ENCODE measurements at places on chromosomes 16 and 17. TPM values are rescaled to one million over a fixed set of nuclear protein-coding genes. Genes with fewer than 3 reads are reported as not detected.

GRCh38 chr16:57533431-57534336, 2.7 kb downstream of the CCDC102A start:
- peak; percentile 2 for ATAC-seq

GRCh38 chr16:1870365-1871082, 1.4 kb downstream of the MEIOB start:
- ATAC-seq, result peak; percentile 72

- ATAC-seq, result no peak
Measured at GRCh38 chr17:2292100-2292499, 11.5 kb downstream of the SMG6 start.

DNA sequence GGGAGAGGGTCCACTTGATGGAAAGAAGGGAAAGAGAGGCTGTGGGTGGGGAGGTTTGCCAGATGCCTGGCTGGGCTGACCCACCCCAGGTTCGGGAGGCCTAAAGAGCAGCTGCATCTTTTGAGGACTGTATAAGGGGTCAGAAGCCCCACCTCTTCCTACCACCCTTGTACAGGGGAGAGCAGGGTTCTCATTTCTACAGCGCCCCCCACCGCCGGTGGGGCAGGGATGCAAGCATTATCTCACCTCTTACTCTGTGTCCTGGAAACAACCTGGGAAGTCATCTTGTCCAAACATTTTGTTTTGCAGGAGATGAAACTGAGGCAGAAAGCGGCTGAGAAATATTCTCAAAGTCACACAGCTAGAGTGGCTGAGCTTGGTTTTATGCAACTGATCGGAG, 22.5 kb upstream of the CCDC182 start:
- no peak for ATAC-seq

DNA sequence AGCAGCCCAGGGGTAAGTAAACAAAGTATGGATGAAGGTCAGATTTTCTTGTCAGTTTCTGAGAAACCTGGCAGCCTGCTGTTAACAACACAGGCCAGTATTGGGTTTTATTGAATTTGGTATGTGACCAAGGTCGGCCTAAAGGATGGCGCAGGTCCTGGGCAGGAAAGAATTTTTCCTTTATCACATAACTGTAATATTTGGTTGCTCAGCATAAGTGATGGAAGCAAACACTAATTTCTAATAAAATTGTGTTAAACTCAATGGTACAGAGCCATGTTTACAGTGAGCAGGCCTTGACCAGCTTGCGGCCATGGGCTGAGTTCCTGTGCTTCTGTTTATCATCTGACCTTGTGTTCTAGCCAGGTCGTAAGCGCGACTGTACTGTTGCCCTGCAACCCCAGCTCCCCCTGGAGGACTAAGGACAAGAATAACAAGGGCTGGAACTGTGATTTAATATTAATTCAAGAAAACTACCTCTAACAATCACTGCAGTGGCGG, 10.5 kb downstream of the POLDIP2 start:
- no peak for ATAC-seq

- ATAC-seq, result no peak
Measured at GRCh38 chr16:56832768-56833167, 32.2 kb upstream of the SLC12A3 start.

DNA sequence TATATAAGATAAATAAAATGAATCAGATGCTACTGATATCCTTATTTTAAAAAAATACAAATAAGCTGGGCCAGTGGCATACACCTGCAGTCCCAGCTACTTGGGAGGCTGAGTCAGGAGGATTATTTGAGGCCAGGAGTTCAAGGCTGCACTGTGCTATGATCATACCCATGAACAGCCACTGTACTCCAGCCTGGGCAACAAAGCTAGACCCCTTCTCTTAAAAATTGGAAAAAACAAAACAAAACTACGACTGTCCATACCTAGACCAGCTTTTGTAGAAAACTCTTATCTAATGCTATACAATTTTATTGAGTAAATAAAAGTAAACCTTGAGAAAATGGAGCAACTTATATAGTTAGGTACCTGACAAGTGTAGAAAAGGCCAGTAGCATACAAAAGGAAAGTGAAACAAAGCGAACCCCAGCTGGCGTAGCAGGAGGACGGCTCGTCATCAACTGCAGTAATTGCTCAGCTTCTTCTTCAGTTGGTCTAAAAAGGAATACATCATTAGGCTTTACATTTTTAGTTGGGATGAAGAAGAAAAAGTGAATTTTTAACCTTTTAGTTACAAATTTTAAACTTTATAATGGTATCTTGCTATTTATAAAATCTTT, 23.6 kb downstream of the INTS2 start:
- ATAC-seq, result no peak

KRTAP17-1 gene
- total RNA-seq, result not detected

CLEC18B gene
- 2.8 TPM for total RNA-seq

Measured in esophagus mucosa (tissue), 1 donor.